Psoas muscle (tissue), 8 donors: ENCODE measurements at places on chromosomes 1 and 21. TPM values are rescaled to one million over a fixed set of nuclear protein-coding genes. Genes with fewer than 3 reads are reported as not detected.

GRCh38 chr1:20100632-20101355 lies 18.5 kb downstream of the PLA2G2D start:
- H3K4me3 ChIP-seq, result no peak overlapping the region
- no peak for DNase-seq
- no peaks in the 10 kb centered on the region for H3K36me3 ChIP-seq
- no peak overlapping the region for H3K27ac ChIP-seq
- no peaks in the 10 kb centered on the region for H3K4me1 ChIP-seq
- no peaks in the 10 kb centered on the region for H3K27me3 ChIP-seq

- DNase-seq, result peak; percentile 86
- H3K4me3 ChIP-seq, result peak overlapping the region; percentile 40
- H3K27me3 ChIP-seq, result peaks cover 2% of the 10 kb centered on the region
These were observed 9.3 kb downstream of the MASP2 start for GRCh38 chr1:11037740-11038182.

DNA sequence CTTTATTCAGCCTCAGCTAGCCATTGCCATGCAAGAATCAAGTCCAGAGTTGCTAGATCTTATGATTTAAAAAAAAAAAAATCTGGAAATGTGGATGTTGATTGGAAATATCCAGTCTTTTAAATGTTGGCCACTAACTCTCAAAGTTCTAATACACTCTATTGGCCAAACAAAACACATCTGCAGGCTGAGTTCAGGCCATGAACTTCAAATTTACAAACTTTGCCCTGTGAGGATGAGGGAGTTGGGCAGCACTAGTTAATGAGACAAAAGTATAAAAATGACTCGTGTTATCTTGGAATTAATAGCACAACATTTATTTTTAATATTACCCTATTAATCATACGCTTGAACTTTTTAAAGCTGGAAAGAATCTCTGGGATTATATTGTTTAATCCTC lies 432.3 kb downstream of the PLPP3 start:
- DNase-seq, result no peak
- no peaks in the 10 kb centered on the region for H3K27me3 ChIP-seq
- no peak overlapping the region for H3K4me3 ChIP-seq
- no peak overlapping the region for H3K27ac ChIP-seq
- no peaks in the 10 kb centered on the region for H3K36me3 ChIP-seq

MSH4 gene
- total RNA-seq, result 0.88 TPM

RAB7B gene
- total RNA-seq, result 1.2 TPM

DNA sequence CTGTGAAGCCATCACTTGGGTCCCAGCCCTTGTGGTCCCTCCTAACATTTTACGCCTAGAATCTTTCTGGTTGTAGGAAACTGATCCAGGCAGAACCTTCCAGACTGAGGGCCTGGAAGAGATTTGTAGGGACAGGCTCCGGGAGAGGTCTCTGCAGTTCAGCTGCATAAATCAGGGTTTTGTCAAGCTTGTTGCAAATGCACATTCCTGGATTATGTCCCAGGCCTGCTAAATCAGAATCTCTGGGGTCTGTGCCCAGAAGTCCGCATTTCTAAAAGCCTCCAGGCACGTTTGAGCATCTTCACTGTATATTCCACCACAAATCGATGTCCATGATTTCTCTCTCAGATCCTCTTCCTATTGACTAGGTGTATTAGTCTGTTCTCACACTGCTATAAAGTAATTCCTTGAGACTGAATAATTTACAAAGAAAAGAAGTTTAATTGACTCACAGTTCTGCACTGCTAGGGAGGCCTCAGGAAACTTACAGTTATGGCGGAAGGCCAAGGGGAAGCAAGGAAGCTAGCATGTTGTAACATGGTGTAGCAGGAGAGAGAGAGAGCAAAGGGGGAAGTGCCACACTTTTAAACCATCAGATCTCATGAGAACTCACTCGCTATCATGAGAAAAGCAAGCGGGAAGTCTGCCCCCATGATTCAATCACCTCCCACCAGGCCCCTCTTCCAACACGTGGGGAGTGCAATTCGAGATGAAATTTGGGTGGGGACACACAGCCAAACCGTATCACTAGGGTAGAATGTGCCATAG lies 1.2 kb upstream of the FHAD1 start:
- DNase-seq, result no peak
- H3K4me1 ChIP-seq, result no peaks in the 10 kb centered on the region
- peaks cover 7% of the 10 kb centered on the region for H3K27me3 ChIP-seq
- H3K4me3 ChIP-seq, result no peak overlapping the region
- no peak overlapping the region for H3K27ac ChIP-seq

FNDC10 gene
- total RNA-seq, result not detected

APCS gene
- total RNA-seq, result not detected

ZMYND12 gene
- total RNA-seq, result 0.76 TPM

DNA sequence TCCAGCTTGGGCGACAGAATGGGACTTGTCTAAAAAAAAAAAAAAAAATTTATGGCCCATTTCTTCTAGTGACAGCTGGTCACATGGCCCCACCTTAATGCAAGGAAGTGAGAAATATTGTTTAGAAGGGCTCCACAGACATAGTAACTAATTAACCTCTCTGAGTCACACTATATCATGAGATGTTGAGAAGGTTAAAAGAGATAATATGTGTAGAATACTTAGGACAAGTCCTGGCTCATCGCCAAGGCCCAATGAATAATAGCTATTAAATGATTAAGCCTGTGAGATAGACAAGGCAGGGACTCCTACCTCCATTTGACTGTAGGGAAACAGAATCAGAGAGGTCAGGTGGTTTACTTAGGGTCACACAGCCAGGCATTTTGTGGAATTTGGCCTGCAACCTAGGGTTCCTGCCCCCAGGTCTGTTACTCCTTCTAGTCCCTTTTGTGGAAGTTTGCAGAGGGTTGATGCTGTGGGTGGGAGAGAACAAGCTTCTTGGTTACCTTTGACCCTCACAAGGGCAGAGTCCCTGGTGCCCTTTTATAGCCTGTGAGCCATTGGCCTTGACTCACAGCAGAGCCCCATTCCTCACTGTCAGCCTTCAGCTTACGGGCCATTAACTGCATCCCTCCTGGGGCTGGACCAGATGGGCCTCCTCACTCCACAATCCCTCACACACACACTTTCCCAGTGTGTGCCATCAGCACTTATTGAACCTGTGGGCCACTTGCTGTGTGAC lies 48.5 kb downstream of the OPRD1 start:
- H3K4me1 ChIP-seq, result no peaks in the 10 kb centered on the region
- no peak overlapping the region for H3K4me3 ChIP-seq
- H3K27ac ChIP-seq, result no peak overlapping the region
- H3K27me3 ChIP-seq, result peaks cover 9% of the 10 kb centered on the region
- no peak for DNase-seq

- H3K27ac ChIP-seq, result no peak overlapping the region
- H3K36me3 ChIP-seq, result no peaks in the 10 kb centered on the region
- no peak overlapping the region for H3K4me3 ChIP-seq
- DNase-seq, result peak; percentile 61
These were observed 116.4 kb upstream of the KCNJ15 start for GRCh38 chr21:38140207-38140903.

DNA sequence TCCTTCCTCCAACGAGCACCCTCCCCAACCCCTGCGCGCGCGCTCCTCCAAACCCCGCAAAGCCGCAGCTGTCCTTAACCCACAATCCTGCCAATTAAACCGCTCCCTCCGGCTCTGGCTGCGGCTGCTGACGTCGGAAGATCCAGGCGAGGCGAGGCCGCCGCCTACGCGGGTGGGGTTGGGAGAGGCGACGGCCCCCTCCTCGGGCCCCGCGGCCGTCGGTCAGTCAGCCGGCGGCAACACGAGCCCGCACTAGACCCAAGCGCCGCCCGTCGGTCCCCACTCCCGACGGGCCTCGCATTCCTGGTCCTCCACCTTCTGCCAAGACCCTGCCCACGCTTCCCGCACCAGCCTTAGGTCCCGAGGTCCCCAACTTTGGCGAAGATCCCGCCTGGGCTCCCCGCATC lies 75.4 kb downstream of the VWA5B1 start:
- H3K27me3 ChIP-seq, result peaks cover 46% of the 10 kb centered on the region
- peak overlapping the region; percentile 58 for H3K4me3 ChIP-seq
- DNase-seq, result no peak
- peaks cover 5% of the 10 kb centered on the region for H3K4me1 ChIP-seq

UBAP2L gene
- 121 TPM for total RNA-seq

- H3K27ac ChIP-seq, result no peak overlapping the region
- DNase-seq, result no peak
- H3K36me3 ChIP-seq, result no peaks in the 10 kb centered on the region
- H3K4me3 ChIP-seq, result no peak overlapping the region
- H3K4me1 ChIP-seq, result peaks cover 6% of the 10 kb centered on the region
- H3K27me3 ChIP-seq, result no peaks in the 10 kb centered on the region
These were observed 2.3 kb upstream of the CCSAP start for GRCh38 chr1:229344937-229345684.

- no peaks in the 10 kb centered on the region for H3K36me3 ChIP-seq
- no peaks in the 10 kb centered on the region for H3K27me3 ChIP-seq
- peaks cover 83% of the 10 kb centered on the region for H3K4me1 ChIP-seq
- peak overlapping the region; percentile 94 for H3K27ac ChIP-seq
- no peak for DNase-seq
- H3K4me3 ChIP-seq, result no peak overlapping the region
These were observed 154.9 kb downstream of the RERE start for GRCh38 chr1:8662380-8663072.

GRCh38 chr21:43866659-43867331 lies 1.8 kb downstream of the AGPAT3 start:
- no peak for DNase-seq
- peak overlapping the region; percentile 90 for H3K4me3 ChIP-seq
- no peaks in the 10 kb centered on the region for H3K36me3 ChIP-seq
- H3K27me3 ChIP-seq, result no peaks in the 10 kb centered on the region
